Suppressor macrophage (primary cell): ENCODE measurements at places on chromosomes 12 and 14.

- DNase-seq, result no peak
Measured at GRCh38 chr14:100674897-100675619, 51.6 kb upstream of the DLK1 start.

DNA sequence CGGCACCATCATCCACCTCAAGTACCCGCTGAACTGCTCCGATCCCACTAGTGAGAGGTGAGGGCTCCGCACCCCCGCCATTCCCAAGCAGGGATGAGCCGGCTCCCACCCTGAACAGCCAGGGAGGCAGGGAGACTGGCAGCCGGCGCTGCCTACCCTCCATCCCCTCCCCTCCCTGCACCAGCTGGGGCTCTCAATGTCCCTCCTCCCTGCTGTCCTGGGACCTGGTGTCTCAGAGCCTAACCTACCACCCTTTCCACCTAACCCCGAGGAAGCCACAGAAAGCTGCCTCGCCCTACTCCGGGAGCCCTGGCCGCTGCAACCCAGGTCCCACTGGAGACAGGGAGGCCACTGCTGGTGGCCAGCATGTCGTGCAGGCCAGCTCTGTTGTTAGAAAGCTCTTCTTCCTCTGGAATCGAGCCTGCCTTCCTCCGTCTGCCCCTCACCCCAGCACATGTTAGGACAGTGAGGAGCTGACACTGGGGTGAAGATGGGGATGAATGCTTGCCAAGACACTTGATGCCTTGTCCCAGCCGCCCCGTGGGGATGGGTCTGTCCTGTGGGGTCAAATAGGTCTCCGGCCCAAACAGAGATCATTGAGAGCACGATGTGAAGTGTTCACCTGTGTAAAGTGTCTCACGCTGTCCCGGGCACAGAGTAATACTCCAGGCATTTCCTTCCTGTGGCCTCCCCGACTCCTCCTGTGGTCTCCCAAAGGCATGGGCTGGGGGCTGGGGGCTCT lies 1.1 kb downstream of the PTPN6 start:
- peak; percentile 64 for DNase-seq

GRCh38 chr14:52950410-52950897 lies 396 bp downstream of the FERMT2 start:
- peak; percentile 8 for DNase-seq

- no peak for DNase-seq
Measured at GRCh38 chr14:96400495-96400894, 8.6 kb downstream of the AK7 start.

DNA sequence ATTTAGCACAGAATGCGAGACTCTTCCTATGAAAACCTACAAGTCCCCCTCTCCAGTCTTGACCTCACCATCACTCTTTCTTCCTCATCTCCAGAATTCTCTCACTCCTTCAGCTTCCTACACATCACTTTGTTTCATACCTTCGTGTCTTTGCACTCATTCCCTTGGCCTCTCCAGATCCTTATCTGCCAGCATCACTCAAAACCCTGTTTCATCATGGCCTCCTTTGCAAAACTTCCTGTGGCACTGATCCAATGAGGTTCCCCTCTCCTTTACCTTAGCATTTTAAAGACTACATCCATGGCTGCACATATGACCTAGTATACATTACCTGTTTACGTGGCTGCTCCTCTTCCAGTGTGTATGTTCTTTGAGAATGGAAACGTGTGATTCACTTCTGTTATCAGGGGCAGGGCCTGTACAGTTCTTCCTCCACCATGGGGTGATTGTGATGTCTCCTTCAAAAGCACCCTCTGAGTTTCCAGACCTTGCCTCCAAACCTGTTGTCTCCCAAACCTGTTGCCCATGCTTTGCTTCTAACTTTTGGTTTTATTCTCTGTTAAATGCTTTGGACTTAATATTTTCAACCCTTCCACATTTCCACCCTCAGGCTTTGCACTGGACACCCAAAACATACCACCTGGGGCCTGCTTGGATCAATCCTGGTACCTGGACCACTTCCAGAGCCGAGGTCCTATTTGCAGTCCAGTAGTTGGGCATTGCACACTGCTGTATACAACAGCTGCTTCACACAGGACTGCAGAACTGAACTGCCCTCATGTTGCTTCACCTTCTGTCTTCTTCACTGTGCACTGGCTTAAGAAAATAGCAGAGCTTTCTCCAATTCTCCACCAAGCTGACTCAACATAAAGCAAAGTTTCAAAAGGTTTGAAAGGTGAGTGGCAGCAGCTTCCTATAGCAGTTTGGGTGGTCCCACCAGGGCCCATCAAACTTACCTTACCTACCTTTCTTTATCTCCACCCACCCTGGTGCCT lies 131.7 kb downstream of the LLPH start:
- DNase-seq, result no peak
